CD4-positive, alpha-beta T cell treated with Interferon gamma for 1 hour (primary cell): ENCODE measurements at places on chromosomes 1 and 21.

DNA sequence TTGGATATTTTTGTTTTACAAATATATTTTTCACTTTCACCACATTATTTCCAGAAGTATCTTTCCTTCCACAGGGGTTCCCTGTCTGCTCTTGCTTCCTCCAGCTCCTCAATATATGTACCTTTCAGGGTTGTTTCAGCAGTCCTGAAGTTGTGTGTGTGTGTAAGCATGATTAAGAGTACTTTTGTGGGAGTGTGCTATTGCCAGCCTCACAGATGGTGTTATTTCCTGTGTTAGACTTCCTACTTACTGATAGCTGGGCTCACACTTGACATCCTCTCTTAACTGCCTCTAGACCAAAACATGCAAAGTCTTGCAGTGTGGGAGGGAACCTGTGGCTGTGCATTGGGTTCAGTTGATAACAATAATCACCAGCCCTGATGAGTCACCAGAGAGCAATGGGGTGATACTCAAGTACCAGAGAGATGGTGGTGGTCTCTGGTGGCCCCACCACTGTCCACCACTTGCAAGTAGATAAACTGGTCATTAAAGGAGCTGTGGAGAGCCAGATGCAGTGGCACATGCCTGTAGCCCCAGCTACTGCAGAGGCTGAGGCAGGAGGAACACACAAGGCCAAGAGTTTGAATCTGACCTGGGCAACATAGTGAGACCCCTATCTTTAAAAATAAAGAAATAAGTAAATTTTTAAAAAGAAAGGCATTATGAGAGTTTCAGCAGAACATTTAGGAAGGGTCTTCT lies 126.7 kb downstream of the NR5A2 start:
- peak; percentile 62 for DNase-seq

- no peak for DNase-seq
Measured at GRCh38 chr21:42663860-42664535, 10.6 kb downstream of the PDE9A start.

DNA sequence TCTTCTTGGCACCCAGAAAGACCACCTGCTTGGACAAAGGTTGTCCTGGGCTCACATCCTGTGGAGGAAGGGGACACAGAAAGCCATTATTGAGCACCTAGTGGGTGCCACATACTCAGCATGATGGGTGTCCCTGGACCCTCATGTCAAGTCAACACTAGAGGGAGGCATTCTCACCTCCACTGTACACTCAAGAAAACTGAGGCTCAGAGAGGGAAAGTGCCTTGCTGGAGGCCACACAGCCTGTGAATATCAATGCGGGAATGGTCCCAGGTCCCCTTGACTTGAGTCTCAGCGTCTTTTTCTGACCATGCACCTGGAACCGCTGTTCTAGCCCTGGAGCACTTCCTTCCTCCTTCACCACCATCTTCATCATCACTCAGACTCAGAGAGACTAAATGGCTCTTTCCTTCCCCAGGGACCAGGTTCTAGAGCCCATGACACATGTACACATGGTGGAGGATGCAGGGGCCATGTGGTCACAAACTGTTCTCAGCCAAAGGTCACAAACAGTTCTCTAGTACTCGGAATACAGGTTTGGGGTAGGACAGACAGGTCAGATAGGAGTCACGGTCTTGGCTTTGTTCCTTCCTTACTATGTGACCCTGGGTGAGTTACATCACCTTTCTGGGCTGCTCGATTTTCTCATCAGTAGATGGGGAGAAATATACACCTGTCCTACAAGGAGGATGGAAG lies 89.2 kb upstream of the WNT4 start:
- no peak for DNase-seq

DNA sequence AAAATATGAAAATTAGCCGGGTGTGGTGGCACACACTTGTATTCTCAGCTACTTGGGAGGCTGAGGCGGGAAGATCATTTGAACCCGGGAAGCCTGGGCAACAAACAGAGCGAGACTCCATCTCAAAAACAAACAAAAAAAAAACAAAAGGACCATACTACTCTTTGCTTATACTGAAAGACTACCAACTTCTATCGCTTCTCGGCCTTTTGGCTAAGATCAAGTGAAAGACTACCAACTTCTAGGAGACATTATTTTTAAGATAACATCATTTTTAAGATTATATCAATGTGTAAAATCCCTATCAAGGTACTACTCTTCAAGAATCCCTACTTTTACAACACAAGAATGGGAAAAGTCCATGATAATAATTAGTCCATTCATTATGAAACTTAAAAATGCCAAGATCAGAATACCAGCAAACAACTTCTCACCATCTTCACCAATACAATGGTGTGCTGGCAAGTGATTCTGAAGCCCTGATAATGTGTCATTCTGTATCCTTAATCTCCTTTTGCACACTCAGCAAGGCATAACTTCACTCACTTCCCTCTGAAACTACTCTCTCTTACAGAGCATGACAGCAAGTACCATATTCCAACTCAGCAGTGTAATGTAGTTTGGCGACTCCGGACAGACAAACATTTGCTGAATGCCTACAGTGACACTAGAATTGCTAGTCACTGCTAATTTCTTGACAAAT lies 1.7 kb downstream of the PTP4A2 start:
- no peak for DNase-seq

- DNase-seq, result no peak
Measured at GRCh38 chr1:30274173-30274970, 449.0 kb downstream of the MATN1 start.

DNA sequence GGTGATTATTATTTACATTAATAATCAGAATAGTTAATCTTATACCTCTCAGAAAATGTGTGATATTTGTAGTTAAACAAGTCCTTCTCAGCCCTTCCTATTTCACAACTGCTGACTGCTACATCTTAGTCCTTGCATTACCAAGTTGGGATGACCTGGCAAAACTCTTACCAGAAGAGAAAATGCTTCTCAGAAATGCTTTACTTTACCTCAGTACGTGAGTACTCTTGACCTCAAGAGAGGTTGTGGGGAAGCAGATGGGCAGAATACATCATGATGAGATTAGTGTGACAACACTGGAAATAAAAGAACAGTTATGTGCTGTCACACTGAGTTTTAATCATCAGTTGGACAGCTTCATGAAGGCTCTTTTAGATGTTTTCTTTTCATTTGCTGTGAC lies 16.2 kb downstream of the CFAP126 start:
- no peak for DNase-seq

DNA sequence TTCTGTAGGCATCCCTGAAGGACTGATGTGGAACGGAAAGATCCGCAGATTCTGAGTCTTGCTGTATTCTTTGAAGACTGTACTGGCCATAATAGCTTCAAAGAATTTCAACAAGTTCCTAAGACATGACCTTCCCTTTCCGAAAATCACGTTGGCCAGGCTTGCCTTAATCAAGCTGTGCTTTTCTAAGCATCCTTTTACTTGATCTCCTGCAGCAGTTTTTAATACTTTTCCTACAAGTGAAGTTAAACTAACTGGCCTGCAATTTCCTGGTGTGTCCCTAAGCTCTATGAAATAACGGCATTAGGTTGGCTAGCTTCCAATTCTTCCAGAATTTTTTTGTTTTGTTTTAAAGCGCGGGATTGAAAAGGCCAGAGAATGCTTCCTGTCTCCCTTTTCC lies 40.3 kb downstream of the SPAG17 start:
- no peak for DNase-seq

- no peak for DNase-seq
Measured at GRCh38 chr1:180567654-180568053, 8.9 kb downstream of the OVAAL start.

GRCh38 chr1:182143825-182144645 lies 82.5 kb upstream of the ZNF648 start:
- peak; percentile 71 for DNase-seq

- DNase-seq, result no peak
Measured at GRCh38 chr1:37807220-37807554, 403 bp upstream of the C1orf122 start.

DNA sequence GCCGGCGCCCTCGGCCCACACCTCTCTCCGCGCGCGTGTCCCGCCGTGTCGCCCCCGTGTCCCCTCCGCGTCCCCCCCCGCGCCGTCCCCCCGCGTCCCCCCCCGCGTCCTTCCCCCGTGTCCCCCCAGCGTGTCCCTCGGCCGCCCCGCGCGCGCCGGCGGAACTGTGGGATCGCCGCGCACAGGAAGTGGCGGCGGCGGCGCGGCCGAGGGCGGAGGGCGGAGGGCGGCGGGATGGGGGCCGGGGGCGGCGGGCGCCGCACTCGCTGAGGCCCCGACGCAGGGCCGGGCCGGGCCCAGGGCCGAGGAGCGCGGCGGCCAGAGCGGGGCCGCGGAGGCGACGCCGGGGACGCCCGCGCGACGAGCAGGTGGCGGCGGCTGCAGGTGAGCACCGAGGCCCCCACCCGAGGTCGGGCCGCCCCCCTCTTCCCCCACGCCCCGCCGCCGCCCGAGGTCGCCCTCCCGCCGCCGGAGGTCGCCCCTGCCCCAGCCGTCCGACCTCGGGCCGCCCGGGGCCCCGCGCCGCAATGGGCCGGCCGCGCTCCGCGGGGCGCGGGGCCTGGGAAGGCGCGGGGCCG lies at the start of gene AGPAT3:
AGPAT3 (plus strand) TSS at position 262 of the 578 bp plus-strand sequence. CDS start 94,459 bp downstream, outside the sequence.
- DNase-seq, result peak; percentile 17

DNA sequence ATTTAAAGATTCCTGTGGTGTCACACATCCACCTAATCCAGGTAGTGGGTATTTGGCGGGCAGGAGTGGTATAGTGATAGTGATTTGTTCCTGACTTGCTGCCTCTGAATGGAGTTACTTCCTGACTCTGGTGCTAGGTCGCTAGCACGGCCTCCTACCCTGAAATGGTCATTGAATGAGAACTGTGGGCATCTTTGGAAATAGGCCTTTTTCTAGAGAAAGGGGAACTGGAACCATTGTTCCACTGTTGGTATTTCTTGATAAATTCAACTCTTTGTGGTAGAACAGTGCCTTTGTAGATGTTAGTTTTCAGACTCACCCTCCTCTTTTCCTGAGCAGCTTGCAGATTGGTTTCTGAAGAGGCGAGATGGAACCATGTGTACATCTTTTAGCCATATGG lies 1.5 kb downstream of the QSOX1 start:
- DNase-seq, result no peak

DNA sequence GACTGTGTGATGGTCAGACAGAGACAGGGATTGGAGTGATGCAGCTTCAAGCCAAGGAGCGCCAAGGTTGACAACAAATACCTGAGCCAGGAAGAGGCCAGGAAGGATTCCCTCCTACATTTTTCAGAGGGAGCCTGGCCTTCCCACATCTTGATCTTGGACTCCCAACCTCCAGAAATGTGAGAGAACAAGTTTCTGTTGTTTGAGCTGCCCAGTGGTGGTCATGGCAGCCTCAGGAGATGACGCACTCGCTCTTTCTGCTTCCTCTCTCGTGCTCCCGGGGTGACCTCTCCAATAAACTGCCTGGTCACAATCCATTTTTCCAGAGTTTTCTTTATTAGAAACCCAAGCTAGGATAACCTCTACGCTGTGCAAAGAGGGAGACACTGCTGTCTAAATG lies 16.6 kb upstream of the IGSF5 start:
- DNase-seq, result no peak

DNA sequence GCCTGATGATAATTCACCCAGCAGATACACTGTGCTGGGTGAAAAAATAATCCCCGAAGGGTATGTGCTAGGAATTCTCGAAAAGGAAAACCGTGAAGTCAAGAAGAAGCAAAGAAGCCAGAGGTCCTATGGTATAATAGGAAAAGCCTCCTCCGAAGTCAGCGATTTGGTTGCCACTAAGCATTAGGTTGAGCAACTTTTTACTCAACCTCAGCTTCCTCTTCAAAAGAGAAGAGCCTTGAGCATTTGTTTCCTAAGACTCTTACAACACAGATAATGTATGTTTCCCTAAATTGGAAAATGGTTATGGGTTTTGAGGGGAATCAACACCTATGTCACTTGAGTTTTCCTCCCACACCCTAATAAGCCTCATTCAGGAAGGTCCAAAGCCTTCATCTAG lies 21.3 kb upstream of the MNDA start:
- DNase-seq, result no peak

- peak; percentile 35 for DNase-seq
Measured at GRCh38 chr1:84847253-84848250, 45.5 kb downstream of the LPAR3 start.

GRCh38 chr1:167904652-167905130 lies 9.2 kb downstream of the ADCY10 start:
- no peak for DNase-seq

DNA sequence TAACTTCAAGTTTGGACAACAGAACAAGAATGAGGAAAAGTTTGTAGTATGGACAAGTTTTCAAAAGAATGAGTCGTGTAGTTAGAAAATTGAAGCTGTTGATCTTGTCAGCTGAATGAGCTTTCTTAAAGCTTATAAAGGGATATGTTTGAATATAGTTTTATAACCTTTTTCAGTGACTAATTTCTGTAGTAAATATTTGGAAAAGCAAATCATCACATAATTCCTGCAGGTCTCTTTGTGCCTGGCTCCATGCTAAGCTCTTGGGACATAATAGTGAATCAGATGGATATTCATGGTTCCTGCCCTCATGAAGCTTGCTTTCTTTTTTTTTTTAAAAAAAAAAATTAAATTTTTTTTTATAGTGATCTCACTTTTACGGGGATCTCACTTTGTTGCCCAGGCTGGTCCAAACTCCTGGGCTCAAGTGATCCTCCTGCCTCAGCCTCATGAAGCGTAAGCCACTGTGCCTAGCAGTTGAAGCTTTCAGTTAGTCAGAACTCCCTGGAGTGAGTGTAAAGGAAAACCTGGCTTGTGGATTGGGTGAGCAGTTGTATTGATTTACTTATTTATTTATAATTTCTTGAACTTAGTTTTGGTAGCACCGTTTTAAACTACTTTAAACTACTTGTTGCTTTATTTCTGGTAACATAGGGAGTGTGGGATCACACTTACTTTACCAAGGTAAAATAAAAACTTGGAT lies 15.5 kb downstream of the DYRK1A start:
- no peak for DNase-seq

- no peak for DNase-seq
Measured at GRCh38 chr1:65832296-65832695, 39.6 kb downstream of the PDE4B start.

DNA sequence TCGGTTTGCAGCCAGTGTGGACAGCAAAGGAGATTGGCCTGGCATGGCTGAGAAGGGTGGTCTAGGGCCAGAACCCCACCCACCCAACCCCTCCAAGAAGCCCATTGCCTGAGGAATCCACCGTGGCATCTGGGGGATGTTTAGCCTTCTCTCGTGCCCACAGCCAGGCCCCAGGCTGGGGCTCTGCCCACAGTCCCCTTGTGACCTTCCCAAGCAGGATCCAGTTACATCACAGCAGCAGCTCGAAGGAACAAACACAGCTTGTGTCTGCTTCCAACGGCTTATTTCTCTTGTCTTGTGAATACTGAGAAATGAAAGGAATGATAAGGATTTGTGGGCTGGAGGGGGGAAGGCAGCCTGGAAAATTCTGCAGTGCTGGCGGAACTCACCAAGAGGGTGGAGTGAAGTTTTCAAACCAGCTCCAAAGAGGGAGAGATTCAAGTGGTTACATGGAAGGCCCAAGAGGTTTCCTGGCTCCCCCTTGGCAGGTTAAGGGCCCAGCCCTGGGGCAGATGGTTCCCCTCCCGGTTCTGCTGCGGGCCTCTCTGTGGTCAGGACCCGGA lies 61.6 kb downstream of the DHRS3 start:
- DNase-seq, result no peak
